Right ventricle myocardium superior (tissue), 1 donor: ENCODE measurements at places on chromosomes 11 and 22. TPM values are rescaled to one million over a fixed set of nuclear protein-coding genes. Genes with fewer than 3 reads are reported as not detected.

DNA sequence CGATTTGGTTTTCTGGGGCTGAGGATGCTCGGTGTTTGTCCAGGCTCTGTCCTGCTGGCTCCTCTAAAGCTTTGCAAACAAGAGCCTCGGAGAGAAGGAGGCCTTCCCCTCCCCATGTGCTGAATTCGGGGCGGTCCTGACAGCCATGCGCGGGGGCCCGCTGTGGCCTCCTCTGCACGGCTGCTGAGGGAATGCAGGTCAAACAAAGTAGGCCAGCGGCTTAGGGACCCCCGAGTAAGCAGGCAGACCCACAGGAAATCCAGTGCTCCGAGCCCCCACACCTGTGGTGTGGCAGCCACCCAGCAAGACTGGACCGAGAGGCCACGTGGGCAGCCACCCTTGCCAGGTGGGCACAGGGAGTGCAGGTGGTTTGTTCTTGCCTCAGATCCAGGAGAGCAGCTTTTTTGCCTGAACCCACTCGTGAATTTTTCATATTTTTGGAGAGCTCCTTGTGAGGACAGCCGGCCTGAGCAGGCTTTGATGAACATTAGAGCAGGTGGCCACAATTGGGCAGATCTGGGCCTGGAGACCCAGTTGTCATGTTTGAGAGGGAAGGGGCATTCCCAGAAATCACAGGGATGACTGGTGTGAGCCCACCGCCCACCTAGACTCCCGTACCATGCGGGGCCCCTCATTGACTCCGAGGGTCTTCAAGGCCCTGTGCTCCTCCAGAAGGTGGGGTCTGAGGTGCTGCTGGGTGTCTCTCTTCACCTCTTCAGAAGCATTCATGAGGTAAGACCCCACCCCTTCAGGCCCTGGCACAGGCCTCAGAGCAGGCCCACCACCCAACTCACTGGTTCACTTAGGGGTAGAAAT, 43.0 kb upstream of the KCNQ1OT1 start:
- peak; percentile 27 for DNase-seq

BCO2 gene
- 151 TPM for total RNA-seq

- no peak for DNase-seq
Measured at GRCh38 chr11:928786-929185, 3.1 kb downstream of the AP2A2 start.

DNA sequence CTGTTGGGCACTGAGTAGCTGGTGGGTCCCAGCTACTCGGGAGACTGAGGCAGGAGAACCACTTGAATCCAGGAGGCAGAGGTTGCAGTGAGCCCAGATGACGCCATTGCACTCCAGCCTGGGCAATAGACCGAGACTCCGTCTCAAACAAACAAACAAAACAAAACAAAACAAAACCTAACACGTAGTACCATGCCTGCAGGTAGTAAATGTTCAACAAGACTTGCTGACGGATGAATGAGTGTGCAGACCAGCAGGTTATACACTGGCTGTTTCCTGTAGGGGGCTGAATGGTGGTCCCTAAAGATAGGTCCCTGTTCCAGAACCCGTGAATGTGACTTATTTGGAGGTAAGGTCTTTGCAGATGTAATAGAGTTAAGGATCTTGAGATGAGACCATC, 12.8 kb upstream of the MRGPRD start:
- DNase-seq = no peak

GRCh38 chr11:104663190-104664140, 234.8 kb downstream of the CASP12 start:
- no peak for DNase-seq

OR8D1 gene
- not detected for total RNA-seq

DNA sequence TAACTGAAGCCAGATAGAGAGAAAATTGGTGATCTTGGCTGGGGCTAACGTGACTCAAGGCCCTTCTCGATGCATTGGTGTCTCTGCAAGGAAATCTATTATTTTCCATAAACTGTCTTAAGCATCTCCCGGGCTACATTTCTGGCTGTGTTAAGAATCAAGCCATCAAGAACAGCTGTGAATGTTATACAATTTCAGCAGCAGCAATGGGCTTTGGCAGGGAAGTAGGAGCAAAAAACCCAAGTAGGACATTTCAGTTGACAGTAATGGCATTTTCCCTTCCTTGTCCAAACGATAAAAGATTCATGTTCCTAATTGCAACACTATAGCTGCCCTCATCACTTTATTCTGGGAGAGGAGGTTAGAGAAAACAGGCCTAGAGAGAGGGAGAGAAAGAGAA, 335.0 kb downstream of the CADM1 start:
- DNase-seq = no peak

ABCG4 gene
- total RNA-seq = 1.5 TPM

ACRV1 gene
- total RNA-seq = not detected

DNA sequence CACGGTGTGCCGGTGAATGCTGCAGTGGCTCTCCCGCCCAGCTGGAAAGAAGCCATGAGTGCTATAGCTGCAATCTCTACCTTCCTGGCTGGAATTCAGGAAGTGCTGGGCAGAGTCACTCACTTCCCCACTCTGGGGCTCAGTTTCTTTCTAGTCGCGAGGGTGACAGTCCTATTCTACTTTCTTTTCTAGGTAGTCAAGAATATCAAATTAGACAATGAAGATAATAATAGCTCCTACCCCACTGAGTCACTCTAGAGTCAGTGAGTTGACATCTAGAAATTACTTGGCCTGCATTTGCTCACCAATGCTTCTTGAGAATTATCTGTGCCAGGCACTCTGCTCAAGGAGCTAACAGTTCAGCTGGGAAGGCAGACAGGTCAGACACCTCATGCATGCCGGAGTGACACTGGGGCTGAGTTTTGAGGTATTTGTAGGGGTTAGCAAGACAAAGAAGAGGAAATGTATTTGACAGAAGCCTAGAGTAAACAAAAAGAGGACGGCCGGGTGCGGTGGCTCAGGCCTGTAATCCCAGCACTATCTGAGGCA, 3.2 kb downstream of the CENPM start:
- DNase-seq = no peak

DNA sequence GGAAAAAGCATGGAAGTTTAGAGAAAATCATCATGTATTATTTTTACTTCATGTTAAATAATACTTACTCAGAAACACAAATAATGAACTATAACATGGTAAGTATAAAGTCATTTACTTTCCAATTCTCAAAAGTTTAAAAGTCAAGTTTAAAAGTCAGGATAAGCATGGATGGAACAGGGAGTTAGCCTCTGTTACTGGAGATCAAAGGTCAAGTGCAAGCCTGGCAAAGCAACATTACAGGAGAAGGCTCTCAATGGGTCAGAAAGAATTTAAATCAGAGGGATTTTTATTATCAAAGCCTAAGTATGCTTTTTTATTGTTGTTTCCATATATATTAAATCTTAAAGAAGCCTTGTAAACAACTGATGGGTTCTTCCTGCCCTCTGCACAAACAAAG, 505.4 kb downstream of the KCNA4 start:
- DNase-seq = no peak

GRCh38 chr11:20070459-20070858, 89.8 kb downstream of the DBX1 start:
- DNase-seq = no peak

RAB38 gene
- total RNA-seq = 0.73 TPM
